HEK293T (cell line): ENCODE measurements at places on chromosomes 4 and X.

- DNase-seq: no peak
These were observed 24.0 kb upstream of the IQSEC2 start for GRCh38 chrX:53305219-53305995.

DNA sequence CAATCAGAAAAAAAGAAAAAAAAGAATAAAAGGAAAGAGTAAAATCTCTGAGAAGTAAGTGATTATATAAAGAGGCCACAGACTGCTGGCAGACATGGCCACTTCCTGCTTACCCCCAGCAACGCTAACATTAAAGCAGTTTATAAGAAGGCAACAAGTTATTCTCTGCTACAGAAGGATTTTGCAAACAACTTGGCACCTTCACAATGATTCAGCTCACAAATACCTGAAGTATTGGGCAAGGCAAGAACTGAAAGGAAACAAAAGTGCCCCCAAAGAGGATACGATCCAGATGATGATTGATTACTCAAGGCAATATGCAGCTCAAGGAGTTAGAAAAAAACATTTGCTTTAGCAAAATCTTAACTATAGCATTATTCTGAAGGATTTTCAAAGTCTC, 718.8 kb downstream of the KLHL13 start:
- no peak for DNase-seq

DNA sequence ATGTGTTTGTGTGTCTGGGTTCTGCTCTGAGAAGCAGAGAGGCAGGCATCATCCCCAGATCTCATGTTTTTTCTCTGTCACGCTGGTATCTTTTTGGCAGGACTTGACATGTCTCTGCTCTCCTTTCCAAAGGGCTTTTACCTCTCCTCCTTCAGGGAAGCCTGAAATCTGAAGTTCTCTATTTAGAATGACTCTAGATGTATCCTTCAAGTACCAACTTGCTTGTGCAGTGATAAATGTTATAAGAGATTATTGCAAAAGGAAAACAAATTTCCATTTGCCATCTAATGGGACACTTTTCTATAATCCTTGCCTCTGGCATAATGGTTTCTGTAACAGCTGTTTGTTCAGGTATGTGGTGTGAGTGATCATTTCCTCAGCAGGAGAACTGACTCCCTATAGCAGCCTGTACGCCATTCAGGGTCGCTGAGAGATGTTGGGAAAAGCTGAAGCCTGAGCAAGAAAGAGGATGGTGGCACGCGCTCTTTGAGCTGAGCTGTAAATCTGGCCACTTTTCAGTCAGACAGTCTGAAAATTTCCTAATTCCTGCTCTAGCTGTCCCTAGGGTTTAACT, 72.5 kb downstream of the CNGA2 start:
- DNase-seq: no peak

GRCh38 chrX:130119312-130119898, 9.1 kb upstream of the ELF4 start:
- DNase-seq: no peak

GRCh38 chr4:137266511-137266910, 265.8 kb downstream of the PCDH18 start:
- no peak for DNase-seq

- DNase-seq: no peak
These were observed 84.1 kb downstream of the CLCN4 start for GRCh38 chrX:10240918-10241317.
